ENCODE measurements at places on chromosomes 5 and 9.

GRCh38 chr5:153623751-153624450 lies 133.4 kb downstream of the GRIA1 start:
- DNase-seq, result no peak

DNA sequence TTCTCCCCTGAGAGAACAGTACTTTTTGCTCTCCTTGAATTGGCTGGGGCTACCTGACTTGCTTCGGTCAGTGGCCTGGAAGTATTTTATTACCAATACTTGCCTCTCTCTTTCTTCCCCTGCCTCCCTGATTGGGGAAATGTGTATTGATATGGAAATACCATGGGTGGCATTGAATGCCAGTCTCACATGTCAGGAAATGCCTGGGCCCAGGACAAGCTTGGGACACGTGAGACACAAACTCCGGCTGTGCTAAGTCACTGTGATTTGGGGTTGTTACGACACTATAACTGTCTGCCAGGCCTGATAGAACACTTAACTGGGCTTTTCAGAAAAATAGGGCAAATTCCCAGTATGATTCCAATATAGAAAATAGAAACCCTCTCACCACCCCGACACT lies 238.3 kb downstream of the GADD45G start:
- no peak for DNase-seq

- no peak for DNase-seq
These were observed 955 bp upstream of the GALNT12 start for GRCh38 chr9:98806394-98807035.

DNA sequence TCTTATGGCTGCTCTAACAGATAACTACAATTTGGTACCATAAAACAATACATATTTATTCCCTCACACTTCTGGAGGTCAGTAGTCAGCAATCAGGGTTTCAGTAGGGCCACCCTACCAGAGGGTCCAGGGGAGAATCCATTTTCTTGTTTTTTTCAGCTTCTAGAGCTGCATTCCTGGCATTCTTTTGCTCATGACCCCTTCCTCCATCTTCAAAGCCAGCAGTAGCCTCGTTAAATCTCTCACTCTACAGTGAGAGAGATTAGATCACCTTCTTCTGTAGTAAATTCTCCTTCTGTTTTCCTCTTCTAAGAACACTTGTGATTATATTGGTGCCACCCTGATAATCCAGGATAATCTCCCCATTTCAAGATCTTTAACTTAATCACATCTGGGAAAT lies 187.4 kb downstream of the RFK start:
- DNase-seq, result no peak

DNA sequence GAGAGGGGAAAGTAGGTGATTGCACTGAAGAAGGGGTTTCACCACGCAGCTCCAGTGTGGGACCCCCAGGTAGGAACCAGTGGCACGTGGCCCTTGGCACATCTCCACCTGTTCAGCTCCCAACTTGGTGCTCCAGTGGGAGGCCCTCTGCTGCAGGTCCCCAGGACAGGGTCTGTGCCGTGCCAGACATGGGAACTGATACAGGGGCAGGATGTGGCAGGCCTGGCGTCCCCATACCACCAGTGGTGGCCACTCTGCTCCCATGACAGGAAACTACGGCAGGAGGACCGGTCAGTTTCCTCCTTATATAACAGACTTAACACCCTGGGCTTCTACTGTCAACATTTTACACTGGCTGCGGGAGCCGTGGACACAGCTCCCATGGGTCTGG lies 67.3 kb downstream of the PSMB7 start:
- DNase-seq, result no peak

DNA sequence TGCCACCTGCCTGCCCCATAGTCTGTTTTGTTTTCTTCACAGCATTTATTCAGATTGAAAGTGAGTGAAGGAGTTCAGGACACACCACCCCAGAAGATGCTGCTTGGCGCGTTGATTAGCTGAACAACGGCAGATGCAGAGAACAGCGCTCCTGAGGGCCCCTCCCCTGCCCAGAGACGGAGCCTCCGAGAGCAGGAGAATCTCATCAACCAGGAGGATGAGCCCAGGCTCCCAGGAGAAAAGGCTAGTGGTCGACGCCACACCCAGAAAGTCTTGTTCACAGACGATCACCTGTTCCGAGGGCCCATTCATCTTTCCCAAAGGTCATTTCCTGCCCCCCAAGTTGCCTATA lies 180.4 kb upstream of the PPP1R26 start:
- DNase-seq, result no peak

- peak; percentile 35 for DNase-seq
These were observed 69.0 kb downstream of the UGCG start for GRCh38 chr9:111965566-111966019.

GRCh38 chr9:118414676-118415075 lies 710.5 kb downstream of the TLR4 start:
- DNase-seq, result no peak

GRCh38 chr5:80784451-80784850 lies 129.7 kb upstream of the DHFR start:
- DNase-seq, result no peak

DNA sequence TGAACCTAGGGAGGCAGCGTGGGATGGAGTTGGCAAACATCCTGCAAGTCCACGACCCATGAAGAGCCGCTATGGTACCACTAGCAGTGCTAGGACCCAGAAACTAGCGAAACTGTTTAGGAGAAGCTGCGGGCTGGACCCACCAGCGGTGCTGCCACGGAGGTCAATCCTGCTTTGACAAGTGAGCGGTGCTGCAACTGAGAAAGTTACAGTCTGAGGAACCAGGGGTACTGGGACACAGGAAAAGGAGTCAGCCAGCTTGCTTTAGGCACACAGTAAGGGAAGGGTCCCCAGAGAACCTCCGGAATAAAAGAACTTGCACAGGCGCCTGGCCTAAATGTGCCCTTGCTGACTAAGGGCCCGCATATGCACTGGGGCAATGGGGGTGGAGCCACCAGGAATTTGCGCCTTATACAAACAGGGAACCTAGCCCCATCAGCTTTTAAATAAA lies 23.6 kb upstream of the ANXA2R start:
- no peak for DNase-seq

DNA sequence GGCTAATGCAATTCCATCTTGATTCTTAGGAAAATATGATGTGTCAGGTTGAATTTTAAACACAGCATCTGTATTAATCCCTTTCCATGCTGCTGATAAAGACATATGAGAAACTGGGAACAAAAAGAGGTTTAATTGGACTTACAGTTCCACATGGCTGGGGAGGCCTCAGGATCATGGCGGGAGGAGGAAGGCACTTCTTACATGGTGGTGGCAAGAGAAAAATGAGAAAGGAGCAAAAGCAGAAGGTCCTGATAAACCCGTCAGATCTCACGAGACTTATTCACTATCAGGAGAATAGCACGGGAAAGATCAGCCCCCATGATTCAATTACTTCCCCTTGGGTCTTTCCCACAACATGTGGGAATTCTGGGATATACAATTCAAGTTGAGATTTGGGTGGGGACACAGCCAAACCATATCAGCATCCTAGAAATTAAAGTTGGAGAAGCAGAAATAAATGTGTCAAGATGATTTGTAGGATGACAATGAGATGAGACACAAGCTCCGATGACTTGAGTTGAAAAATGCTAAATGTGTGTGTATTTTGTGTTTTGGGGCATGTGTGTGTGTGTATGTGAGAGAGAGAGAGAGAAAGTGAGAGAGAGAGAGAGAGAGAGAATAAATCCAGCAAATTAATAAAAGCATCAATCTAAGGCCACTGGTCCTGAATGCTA lies 48.5 kb upstream of the ANKRD55 start:
- DNase-seq, result no peak

GRCh38 chr5:16529306-16529705 lies 63.7 kb upstream of the ZNF622 start:
- no peak for DNase-seq

- no peak for DNase-seq
These were observed 130.7 kb upstream of the LHFPL2 start for GRCh38 chr5:78779262-78779661.

DNA sequence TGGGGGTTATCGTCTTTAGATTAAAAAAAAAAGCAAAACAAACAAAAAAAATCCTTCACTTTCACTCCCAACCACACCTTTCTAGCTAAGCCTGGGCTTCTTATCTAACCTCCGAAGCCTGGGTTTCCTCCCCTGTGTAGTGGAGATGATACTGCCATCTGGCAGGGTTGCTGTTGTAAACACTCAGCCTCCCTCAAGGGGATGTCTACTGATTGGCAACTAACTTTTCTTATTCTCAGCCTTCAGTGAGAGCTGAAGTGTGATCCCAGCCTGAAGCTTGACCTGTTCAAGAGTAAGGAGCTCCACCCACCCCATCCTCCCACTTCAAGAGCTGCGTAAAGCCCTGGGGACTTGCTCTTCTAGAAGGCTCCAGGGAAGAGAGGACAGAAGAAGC lies 21.5 kb upstream of the WWC1 start:
- DNase-seq, result no peak

- DNase-seq, result no peak
These were observed 35.6 kb upstream of the SMU1 start for GRCh38 chr9:33112094-33112493.

GRCh38 chr5:134595458-134595838 lies 37.2 kb downstream of the SAR1B start:
- DNase-seq, result no peak

DNA sequence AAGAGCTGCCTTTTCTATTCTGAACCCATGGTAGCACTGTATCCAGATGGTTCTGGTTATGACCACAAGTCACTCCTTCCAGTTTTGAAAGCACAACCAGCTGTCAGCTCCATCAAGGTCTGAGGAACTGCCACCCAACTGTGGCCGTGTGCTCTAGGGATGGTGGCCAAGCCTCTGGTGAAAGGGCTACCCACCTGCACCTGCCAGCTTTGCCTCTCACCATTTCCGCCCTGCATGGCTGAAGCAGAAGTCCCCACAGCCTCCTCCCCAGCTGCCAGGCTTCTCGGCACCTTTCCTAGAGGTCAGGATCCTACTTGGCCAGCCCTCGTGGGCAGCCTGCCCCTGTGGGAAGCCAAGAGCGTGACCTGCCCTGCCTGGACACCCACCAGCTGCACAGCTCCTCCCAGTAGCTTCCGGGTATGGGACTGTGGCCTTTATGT lies 16.8 kb downstream of the SEMA5A start:
- no peak for DNase-seq

DNA sequence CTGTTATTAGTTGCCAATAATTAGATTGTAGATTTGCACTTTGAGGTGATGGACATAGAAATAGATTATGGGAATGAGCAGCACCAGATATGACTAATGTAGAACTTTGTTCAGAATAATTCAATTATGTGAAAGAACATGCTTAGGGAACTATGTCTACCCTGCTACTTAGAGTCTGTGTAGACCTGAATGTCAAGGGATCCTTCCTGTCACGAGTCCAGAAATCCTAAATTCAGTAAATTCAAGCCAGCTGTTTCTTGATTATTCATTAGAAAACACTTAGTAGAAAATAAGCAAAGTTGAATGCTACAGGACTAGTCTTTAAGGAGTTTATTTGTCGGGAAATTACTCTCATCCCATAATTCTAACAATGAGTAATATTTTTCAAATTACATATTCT lies 887.3 kb upstream of the SEMA6A start:
- no peak for DNase-seq

- no peak for DNase-seq
These were observed 54.6 kb downstream of the ZNF354C start for GRCh38 chr5:179114756-179115155.

DNA sequence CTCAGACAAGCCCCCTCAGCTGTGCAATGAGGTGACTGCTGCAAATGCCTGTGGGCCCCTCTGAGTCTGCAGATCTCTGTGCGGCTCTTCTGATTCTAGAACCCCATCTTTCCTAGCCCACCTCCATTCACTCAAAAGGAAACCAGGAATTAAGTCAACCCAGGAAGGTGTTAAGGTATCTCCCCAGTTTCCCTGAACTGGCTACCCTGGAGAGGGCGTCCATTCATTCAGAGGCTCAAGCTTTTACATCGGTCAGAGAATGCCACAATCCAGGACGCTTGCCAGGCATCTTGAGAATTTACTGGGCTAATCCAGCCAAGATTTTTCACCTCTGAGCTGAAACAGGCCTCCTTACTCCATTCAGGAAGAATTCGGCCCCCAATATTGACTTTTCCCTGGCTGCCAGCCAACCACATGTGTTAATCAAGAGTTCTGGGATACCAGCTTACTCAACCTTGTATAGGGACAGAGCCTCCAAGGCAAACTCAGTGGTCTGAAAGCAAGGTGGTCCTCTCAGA lies 889 bp upstream of the ADAMTS12 start:
- no peak for DNase-seq

DNA sequence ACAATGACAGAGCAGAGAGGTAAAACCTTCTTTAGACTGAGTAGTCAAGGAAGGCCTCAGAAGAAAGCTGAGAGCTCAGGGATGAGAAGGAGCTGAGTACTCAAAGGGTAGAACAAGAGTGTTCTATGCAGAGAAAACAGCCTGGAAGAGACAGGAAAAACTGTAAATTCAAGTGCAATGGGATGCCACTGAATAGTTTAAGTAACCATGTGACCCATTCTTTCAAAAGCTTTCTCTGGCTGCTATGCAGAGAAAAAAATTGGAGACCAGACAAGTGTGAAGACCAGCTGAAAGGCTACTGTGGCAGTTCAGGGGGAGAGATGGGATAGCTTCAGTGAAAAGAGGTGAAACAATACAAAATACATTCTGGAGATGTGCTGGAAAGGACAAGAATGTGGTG lies 61.3 kb upstream of the RNF38 start:
- no peak for DNase-seq

- no peak for DNase-seq
These were observed 8.1 kb upstream of the DAB2 start for GRCh38 chr5:39432696-39433530.

GRCh38 chr5:13814301-13814700 lies 130.2 kb downstream of the DNAH5 start:
- DNase-seq, result no peak

GRCh38 chr5:149831492-149831891 lies 101.4 kb downstream of the PPARGC1B start:
- DNase-seq, result peak; percentile 73

- no peak for DNase-seq
These were observed 221.3 kb upstream of the FTMT start for GRCh38 chr5:121630402-121630801.

DNA sequence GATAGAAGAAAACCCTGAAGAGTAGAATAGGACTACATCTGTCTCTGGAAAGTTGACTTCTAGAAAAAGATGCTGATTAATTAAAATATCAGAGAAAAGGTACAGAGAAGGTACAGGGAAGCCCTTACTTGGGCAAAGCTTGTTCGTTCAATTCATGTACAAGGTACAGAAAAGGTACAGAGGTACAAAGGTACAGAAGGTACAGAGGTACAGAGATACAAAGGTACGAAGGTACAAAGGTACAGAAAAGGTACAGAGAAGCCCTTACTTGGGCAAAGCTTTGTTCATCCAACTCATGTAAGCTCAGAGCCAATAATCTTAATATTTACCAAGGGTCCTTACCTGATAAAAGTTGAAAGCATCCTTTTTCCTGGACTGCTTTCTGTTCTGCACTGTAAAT lies 182.3 kb downstream of the PCSK1 start:
- DNase-seq, result no peak

DNA sequence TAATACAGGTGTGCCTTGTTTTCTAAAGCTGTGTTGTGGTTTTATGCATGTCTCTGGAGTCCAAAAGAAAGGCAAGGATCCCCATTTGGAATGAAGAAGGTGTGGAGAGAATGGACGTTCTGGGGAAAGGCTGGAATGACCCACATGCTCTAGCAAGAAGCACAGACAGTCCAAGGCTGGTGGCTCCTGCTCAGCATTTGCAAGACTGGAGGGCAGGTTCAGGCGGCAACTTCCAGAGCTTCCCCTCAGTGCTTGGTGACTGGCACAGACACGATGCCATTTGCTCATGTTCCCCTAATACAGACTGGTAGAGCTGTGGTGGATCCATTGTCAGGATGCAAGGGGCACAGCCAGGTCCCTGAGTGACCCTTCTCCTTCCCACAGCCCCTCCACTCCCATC lies 8.2 kb downstream of the SLC22A4 start:
- DNase-seq, result no peak

- DNase-seq, result no peak
These were observed 267.2 kb downstream of the RAB3C start for GRCh38 chr5:58849921-58850667.

Data from activated CD4-positive, alpha-beta memory T cell treated with anti-CD3 and anti-CD28 coated beads for 36 hours (primary cell).